ENCODE measurements at places on chromosomes 11 and 22. TPM values are rescaled to one million over a fixed set of nuclear protein-coding genes. Genes with fewer than 3 reads are reported as not detected.

The SLC22A6 gene
- not detected for total RNA-seq

The POTEH gene
- total RNA-seq: not detected

The TMEM86A gene
- total RNA-seq: 1.2 TPM

The NXPE2 gene
- not detected for total RNA-seq

The UPK3A gene
- not detected for total RNA-seq

The PVALB gene
- total RNA-seq: not detected

The ABCC8 gene
- not detected for total RNA-seq

The TEX12 gene
- not detected for total RNA-seq

The MISFA gene
- not detected for total RNA-seq

The MUC6 gene
- not detected for total RNA-seq

The ACTN3 gene
- not detected for total RNA-seq

The UBQLNL gene
- 0.13 TPM for total RNA-seq

The DESI1 gene
- total RNA-seq: 30.8 TPM

The SYT13 gene
- not detected for total RNA-seq
